ENCODE measurements at places on chromosomes 5 and 9. TPM values are rescaled to one million over a fixed set of nuclear protein-coding genes. Genes with fewer than 3 reads are reported as not detected.
A peak's percentile ranks its signal among the peaks of the same experiment; 100 is the strongest.

DNA sequence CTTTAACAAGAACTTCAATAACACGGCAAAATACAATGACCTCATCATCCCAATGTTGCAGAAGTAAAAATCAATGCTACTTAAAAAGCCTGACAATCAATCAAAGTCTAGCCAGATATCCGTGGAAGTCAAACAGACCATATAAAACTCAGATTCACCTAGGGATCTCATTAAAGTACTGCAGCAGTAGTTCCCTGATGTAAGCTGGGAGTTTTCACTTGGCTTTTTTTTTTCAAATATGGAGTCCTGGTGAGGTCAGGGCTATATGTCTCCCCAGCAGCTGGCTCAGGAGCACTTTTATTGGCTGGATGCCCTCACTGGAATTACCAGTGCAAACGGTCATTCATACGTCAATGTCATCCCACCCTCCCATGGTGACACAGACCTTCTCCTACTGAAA lies 220.6 kb upstream of the SLC30A5 start:
- no peak for DNase-seq

- DNase-seq: no peak
Observed at GRCh38 chr9:75120686-75121085, 32.4 kb downstream of the OSTF1 start.

- no peak for DNase-seq
Observed at GRCh38 chr9:21413624-21414023, 4.7 kb downstream of the IFNA8 start.

DNA sequence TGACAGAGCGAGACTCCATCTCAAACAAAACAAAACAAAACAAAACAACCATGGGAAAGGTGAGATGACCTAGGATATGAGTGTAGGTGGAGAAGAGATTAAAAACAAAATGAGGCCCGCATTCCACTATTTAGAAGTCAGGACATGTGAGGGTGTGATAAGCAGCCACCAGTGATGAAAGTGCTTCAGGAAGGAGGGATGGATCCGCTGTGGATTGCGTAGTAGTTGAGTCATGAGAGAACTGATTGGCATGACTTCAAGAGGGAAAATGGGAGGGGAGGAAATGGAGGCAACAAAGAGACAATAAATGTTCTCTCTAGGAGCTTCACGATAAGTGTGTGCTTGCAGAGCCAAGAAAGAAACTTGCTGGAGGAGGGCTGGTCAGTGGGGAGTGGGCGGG lies 367.6 kb downstream of the ARL15 start:
- DNase-seq: no peak

GRCh38 chr9:92377876-92378275 lies 26.5 kb downstream of the OGN start:
- no peak for DNase-seq

GRCh38 chr5:59420596-59420995 lies 472.9 kb downstream of the PDE4D start:
- no peak for DNase-seq

- no peak for DNase-seq
Observed at GRCh38 chr9:3541206-3541605, 15.4 kb upstream of the RFX3 start.

DNA sequence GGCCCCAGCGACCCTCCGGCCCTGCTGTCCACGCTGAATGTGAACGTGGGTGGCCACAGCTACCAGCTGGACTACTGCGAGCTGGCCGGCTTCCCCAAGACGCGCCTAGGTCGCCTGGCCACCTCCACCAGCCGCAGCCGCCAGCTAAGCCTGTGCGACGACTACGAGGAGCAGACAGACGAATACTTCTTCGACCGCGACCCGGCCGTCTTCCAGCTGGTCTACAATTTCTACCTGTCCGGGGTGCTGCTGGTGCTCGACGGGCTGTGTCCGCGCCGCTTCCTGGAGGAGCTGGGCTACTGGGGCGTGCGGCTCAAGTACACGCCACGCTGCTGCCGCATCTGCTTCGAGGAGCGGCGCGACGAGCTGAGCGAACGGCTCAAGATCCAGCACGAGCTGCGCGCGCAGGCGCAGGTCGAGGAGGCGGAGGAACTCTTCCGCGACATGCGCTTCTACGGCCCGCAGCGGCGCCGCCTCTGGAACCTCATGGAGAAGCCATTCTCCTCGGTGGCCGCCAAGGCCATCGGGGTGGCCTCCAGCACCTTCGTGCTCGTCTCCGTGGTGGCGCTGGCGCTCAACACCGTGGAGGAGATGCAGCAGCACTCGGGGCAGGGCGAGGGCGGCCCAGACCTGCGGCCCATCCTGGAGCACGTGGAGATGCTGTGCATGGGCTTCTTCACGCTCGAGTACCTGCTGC lies 839 bp downstream of the KCNV2 start:
- peak; percentile 71 for DNase-seq

GRCh38 chr5:65462139-65462705 lies 19.5 kb downstream of the ADAMTS6 start:
- DNase-seq: no peak

DNA sequence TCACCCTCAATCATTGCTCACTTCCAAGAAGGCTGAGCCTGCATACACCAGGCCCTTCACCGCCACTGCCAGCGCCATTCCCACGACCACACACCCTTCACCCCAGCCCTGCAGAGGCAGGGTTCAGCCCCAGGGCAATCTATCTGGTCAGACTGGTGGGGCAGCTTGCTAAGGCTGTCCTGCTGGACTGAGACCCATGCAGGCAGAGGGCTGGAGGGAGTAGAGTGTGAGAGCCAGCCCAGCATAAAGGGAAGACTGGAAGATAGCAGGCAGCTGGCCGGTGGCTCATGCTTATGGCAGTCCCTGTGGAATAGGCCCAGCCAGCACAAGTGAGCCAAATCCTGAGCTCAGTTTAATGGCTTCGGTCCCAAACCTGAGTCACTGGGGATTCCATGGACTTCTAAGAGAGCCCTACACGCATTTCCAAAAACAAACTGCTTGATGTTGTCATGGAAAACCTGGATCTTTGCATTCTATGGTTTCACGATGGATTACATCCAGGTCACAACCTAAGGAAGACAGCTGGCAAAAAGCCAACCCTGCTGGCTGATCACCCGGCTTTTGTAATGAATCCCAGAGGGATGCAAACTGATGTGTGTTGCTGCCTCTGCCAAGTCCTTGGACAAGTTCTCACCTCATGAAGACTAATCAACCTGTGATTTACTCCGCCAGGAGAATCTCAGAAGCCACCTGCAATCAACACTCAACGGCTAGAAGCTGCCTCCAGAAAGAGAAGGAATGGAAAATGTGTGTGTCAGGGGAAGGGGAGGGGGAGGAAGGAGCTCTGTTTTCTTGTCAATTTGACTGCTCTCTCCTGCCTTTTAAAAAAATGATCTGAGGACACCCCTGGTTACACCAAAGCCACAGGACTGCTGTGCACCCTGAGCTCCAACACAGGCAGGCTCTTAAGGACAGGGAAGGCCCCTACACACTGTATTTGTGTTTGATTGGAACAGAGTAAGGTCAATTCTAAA lies 143.6 kb downstream of the LHFPL2 start:
- no peak for DNase-seq

DNA sequence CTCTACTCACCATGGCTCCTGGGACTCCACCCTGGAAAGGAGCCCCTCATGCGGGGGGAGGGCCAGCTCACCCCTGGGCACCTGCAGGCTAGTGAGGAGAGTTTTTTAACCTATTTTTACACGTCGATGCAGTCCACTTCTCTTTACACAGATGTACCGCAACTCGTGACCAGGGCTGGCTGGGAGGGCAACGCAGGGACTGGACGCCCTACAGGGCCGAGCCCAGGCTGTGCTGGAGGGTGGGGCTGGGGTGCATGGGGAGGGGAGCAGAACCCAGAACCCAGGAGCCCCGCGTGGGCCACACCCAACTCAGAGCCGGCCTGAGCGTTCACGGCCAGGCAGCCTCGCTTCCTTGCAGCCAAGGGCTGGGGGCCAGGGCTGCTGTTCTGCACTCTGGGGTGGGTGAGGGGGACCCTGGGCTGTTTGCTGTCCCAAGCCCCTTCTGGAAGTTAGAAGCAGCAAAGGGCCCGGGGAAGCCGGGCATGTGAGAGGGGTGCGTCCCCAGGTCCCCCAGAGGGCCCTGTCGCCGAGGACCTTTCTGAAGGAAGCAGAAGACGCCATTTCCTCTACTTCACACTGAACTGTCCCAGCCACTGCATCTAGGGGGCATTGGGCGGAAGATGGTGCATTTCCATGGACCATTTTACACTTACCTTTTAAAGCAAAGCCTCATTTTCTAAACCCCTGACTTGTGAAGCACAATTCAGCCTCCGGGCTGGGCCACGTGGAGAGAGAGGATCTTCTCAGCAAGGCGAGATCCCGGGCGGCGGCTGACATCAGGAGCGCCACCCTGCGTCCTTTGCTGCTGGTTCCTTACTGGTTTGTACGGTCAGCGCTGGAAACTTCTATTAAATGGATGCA lies 90.5 kb downstream of the KCNT1 start:
- DNase-seq: no peak

DNA sequence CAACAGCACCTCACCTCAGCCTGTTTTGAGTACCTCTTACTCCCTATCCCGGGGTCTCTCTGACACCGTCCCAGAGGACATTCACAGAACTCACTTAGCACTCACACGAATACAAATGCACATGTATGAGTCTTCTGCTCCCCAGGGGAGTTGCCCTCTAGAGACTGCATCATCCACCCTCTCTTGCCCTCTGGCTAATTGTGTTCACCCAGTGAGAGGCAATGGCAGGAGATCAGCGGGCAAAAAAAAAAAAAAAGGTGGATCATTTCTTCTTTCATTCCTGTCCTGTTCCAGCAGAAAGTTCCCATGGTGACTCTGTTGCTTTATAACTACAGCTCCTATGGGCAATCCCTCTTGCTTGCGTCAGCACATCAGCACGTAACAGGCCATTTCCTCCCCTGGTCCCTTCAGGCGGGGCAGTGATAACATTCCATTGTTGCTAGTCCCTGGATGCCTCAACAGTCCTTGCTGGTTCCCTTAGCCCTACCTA lies 23.5 kb upstream of the SNX2 start:
- no peak for DNase-seq

DNA sequence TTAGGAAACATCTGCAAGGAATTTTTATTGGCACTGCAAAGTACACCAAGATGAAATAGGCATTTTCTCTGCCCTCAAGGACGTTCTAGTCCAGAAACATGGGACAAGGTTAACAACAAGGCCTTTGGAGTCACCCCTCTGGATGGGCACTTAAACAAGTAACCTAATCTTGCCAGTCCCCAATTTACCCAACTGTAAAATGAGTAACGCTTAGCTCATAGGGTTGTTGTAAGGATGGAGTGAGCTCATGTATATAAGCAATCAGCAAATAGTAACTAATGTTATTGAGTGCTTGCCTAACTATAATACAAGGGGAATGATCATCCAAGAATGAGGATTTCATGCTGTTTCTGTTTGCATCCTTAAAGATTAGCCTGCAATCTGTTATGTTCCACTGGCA lies 189.3 kb downstream of the PAPPA start:
- DNase-seq: no peak

- DNase-seq: no peak
Observed at GRCh38 chr9:133528001-133528875, 3.5 kb upstream of the MYMK start.

DNA sequence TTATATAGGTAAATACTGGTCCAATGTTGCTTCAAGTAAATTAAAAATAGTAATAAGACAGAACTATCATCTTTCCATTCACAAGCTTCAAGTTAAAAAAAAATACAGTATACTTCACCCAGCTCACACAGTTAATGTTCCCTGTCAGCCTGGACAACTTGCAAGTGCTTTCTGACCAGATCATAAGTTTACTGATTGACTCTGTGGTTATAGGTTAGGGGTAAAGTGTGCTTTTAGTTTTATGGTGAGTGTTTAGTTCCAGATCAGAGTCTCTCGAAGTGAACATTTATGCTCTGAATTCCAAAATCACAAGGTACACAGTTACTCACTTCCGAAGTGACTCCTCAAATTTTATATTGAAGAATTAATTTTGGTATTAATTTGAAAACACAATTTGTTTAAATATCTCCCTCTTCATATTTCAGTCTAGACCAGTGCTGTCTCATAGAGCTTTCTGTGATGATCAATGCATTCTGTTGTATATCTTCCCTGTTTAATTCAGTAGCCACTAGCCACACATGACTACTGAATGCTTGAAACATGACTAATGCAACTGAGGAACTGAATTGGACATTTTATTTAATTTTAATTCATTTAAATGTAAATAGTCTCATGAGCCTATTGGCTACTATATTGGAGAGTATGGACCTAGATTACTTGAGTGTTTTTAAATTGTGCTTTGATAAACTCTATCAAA lies 90.7 kb downstream of the MEF2C start:
- no peak for DNase-seq

DNA sequence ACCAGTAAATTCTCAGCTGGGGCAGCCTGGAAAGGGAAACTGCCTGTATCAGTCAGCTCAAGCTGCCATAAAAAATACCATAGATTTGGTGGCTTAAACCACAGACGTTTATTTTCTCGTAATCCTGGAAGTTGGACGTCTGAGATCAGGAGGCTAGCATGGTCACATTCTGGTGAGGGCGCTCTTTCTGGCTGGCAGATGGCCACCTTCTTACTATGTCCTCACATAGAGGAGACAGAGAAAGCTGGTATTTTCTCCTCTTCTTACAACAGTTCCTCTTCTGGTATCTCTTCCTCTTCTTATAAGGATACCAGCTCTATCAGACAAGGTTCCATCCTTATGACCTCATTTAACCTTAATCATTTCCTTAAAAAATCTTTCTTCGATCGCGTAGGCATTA lies 50.5 kb upstream of the RFX3 start:
- DNase-seq: no peak

DNA sequence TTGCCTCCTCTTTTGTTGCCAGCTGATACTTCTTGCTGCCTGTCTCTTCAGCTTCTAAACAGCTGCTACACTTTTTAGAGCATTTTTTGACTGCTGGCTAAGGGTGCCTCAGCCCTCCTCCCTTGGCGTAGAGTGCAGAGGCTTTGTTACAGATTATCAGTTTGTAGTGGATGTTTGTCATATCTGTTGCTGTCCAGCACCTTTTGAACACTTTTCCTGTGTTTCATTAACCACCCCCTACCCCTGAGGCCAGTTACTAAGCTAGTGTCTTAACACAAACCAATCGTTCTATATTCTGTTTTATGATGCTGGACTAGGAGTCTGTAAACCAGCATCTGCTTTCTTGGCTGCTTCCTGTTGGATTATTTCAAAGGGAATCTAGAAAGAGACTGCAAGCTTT lies 441.5 kb downstream of the DNAH5 start:
- DNase-seq: no peak

GRCh38 chr9:23321049-23321448 lies 505.0 kb downstream of the ELAVL2 start:
- no peak for DNase-seq

GRCh38 chr5:167147879-167148278 lies 1143.6 kb upstream of the WWC1 start:
- DNase-seq: no peak

GRCh38 chr9:137680444-137681358 lies 61.9 kb downstream of the EHMT1 start:
- peak; percentile 76 for DNase-seq

GRCh38 chr9:114696814-114697544 lies 15.0 kb upstream of the TEX48 start:
- DNase-seq: no peak

GRIA1 gene
- 0.02 TPM for polyA plus RNA-seq

WDR31 gene
- 0.15 TPM for polyA plus RNA-seq

ZNF608 gene
- 6.9 TPM for polyA plus RNA-seq

GFI1B gene
- 0.14 TPM for polyA plus RNA-seq

SLC24A2 gene
- polyA plus RNA-seq: 0.03 TPM

NMUR2 gene
- polyA plus RNA-seq: not detected

THBS4 gene
- polyA plus RNA-seq: 1.1 TPM

IFNA2 gene
- not detected for polyA plus RNA-seq

C9orf43 gene
- 0.48 TPM for polyA plus RNA-seq

CDC20B gene
- not detected for polyA plus RNA-seq

SLCO6A1 gene
- polyA plus RNA-seq: not detected

SPACA9 gene
- 1.7 TPM for polyA plus RNA-seq

SLC25A2 gene
- polyA plus RNA-seq: 0.05 TPM

BTNL3 gene
- polyA plus RNA-seq: 0.13 TPM

All from spleen (tissue), 13 donors.